Stomach (tissue), 19 donors: ENCODE measurements at places on chromosomes 2 and 18. TPM values are rescaled to one million over a fixed set of nuclear protein-coding genes. Genes with fewer than 3 reads are reported as not detected.

COPS9 gene
- 104 TPM for total RNA-seq

RAPGEF4 gene
- total RNA-seq = 23.7 TPM

CABYR gene
- not detected for total RNA-seq

UGGT1 gene
- 19.3 TPM for total RNA-seq

FAM237A gene
- total RNA-seq = not detected

CD8A gene
- not detected for total RNA-seq

REG3G gene
- not detected for total RNA-seq

DSEL gene
- 6.2 TPM for total RNA-seq

MAL gene
- total RNA-seq = 38.0 TPM

RFX8 gene
- not detected for total RNA-seq

DSC2 gene
- total RNA-seq = 0.58 TPM
